SHP77 treated with DMSO at 0.1 percent for 48 hours (cell line): ENCODE measurements at places on chromosomes 16 and 17.

GRCh38 chr17:82315703-82316358 is 1.6 kb downstream of the CD7 start:
- DNase-seq: no peak

- DNase-seq: no peak
Observed at GRCh38 chr16:79647586-79647985, 47.0 kb upstream of the MAF start.

- no peak for DNase-seq
Observed at GRCh38 chr16:81786868-81787267, 7.8 kb downstream of the PLCG2 start.

DNA sequence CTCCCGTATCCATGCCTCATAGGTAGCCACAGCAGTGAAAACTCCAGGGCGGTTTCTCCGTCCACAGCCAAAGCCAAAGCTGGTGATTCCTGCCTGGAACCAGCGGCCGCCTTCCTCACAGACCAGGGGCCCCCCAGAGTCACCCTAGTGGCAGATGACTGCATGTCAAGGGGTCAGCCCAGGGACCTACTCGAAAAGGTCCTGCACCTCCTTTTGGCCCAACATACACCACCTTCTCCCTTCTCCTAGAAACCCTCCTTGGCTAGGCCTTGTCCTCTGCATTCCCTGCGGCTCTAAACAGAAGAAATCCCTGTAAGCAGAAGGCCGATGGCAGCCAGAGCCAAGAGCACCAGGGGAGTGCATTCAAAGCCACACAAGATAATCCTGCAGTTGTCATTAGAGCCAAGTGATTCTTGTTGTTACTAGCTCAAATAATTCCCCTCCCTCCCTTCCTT is 6.1 kb downstream of the PRSS36 start:
- no peak for DNase-seq

DNA sequence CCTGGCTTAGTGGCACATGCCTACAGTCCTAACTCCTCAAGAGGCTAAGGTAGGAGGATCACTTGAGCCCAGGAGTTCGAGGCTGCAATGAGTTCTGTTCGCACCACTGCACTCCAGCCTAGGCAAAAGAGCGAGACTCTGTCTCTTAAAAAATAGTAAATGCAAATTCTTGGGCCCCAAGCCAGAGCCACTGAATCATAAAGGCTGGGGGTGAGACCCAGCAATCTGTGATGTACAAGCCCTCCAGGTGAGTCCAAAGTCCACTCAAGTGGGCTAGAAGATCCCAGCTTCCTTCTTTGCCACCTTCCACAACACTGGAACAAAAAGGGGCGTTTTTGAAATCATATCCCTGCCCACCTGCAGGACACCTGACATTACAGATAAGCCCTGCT is 16.9 kb downstream of the TRIM25 start:
- DNase-seq: no peak

- no peak for DNase-seq
Observed at GRCh38 chr17:79978548-79978855, 57.2 kb downstream of the TBC1D16 start.

DNA sequence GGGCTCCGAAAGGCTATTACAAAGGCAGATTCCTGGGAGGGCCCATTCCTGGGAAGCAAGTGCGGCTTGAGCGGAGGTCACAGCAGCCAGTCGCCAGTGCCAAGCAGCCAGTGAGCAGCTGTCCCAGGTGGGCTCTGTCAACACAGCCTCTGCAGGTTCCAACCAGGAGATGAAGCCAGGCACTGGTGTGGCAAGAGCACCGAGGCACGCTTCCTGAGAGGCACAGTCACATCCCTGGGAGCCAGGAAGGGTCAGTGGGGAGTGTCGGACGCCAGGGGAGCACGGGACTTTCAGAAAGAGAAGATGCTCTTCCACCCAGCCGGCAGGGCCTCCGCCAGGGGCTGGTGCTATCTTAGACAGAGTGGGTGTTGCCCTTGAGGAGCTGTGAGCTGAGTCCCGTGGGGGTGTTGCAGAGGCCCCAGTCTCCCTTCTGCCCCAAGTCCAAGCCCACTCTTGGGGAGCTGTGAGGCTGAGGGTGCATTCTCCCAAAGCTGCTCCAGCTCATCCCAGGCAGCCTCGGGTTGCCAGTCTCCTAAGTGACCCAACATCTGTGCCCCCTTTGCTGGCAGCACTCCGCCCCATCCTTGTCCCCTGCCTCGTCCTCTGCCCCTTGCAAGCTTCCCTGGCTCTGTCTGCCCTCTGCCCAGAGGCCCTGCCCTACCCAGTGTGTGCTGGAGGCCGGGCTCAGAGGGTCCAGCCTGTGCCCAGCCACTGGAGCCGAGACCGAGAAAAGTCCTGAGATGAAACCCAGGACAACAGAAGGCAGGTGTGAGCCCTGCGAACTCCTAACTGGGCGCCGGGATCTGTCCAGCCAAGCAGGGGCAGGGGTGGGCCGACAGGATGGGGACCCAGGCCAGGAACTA is 6.6 kb downstream of the UBALD1 start:
- DNase-seq: no peak

- DNase-seq: no peak
Observed at GRCh38 chr16:59144326-59144725, 410.2 kb upstream of the GOT2 start.

GRCh38 chr16:67800338-67800926 is 5.9 kb downstream of the RANBP10 start:
- no peak for DNase-seq

- peak; percentile 26 for DNase-seq
Observed at GRCh38 chr16:13866073-13866472, 53.9 kb upstream of the ERCC4 start.

DNA sequence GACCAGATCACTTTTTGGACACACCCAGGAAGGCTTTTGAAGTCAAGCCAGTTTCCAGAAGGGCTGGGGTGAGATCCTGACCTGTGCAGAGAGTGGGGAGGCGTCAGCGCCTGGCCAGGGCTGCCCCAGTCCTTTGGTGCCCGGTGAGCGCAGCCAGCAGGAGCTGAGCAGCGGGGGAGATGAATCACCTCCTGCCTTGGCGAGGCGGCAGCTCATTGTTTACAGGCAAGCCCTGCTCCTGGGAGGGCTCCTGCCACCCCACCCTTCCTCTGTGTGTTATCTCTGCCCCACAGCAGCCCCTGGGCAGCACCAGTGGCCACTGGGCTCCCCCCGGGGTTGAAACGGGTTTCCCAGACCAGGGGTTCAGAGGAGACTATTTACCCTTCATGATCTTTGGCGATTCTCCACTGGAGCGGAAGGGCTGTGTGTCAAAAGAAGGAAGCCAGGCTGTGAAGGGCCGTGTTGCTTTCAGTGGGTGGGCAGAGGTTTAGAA is 14.1 kb upstream of the ITGB4 start:
- DNase-seq: no peak

DNA sequence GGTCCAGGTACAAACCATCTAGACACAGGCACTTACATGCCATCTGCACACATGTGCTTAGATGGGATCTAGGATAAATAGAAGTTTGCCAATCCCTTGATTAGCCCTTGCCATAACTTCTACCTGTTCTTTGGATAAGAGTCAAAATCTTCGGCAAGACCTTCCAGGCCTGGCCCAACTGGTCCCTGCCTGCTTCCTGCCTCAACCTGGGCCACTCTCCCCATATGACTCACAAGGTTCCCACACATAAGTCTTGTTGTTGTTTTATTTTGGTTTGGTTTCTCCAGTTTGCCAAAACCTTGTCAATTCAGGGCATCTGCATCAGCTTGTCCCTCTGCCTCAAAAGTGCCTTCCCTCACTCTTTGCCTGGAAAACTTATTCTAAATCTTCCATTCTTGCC is 95.3 kb upstream of the XYLT1 start:
- no peak for DNase-seq

- DNase-seq: no peak
Observed at GRCh38 chr16:11033629-11034420, 89.5 kb downstream of the CLEC16A start.

DNA sequence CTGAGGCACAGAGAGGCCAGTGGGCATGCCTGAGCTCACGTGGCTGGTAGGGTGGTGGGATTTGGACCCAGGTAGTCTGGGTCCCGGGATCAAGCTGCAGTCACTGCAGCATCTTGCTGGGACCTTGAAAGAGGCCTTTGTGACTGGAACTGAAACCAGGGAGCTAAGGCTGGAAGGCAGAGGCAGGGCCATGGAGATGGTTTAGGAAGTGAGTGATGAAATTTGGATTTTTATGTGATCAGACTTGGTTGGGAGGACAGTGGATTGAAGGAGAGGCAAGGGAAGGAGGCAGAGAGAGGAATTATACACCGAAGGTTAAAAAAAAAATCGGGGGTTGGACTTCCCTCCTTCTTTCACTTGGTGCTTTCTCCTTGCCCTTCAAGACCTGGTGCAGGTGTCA is 255.4 kb upstream of the CACNG5 start:
- DNase-seq: no peak

DNA sequence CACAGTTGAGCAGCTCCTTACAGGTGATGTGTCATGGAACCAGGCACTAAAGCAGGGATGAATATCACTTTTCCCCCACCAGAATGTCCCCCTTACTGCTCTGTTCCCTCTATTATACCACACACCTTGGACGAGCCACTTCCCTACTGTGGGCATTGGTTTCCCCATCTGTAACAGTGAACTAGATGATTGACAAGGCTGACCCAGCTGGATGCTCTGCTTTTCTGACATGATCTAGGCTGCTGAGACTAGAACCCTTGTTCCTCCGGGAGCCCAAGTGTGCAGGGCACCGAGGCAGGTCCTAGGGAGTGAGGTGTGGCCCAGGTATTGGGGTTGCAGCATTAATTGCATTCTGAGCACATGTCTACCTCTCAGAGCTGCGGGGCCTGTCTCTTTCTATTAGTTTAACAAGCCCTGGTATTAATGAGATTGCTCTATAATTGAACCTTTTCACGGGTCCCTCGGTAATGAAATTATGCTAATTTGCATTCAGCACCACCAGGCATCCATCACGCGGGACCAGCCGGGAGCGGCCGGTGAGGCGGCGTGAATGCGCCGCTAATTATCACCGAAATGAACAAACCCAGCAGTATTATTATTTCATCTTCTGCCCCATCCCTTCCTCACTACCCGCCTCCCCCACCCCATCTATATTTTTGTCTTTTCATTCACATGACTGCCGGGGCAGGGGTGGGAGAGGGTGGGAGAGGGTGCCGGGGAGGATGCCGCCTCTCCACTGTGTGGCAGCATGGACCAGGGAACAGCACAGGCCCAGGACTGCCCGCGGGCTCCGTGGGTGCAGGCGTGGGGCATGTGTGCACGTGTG is 121.1 kb downstream of the CYLD start:
- DNase-seq: no peak

GRCh38 chr16:56424791-56425438 is 430 bp downstream of the AMFR start:
- no peak for DNase-seq

- DNase-seq: no peak
Observed at GRCh38 chr17:33949100-33949499, 306.0 kb upstream of the CCL2 start.

GRCh38 chr17:79914813-79915740 is 75.8 kb upstream of the CBX4 start:
- no peak for DNase-seq

GRCh38 chr17:81416612-81417011 is 21.4 kb downstream of the BAHCC1 start:
- DNase-seq: peak; percentile 96

DNA sequence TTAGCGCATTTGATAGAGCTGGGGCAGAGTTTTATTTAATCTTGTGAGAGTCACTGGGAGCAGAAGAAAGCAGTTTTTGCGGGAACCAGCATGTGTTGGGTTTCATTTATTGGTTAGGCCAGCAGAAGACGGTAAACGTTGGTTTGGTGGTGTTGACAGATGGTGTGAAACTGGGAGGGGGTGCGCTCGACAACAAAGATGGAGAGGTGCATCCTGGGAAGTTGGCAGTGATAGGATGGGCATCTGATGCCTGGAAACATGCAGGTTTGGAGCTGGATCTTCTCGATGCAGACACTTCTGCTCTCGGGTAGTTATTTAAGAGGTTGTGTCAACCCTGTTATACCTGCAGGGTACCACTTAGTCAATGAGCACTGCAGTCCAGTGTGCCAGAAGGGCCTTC is 24.9 kb upstream of the CLEC18A start:
- no peak for DNase-seq

GRCh38 chr16:86044881-86045590 is 146.1 kb downstream of the IRF8 start:
- no peak for DNase-seq

- DNase-seq: no peak
Observed at GRCh38 chr17:11279776-11280344, 38.8 kb downstream of the SHISA6 start.

- DNase-seq: peak; percentile 13
Observed at GRCh38 chr17:37358098-37358829, 17.5 kb upstream of the C17orf78 start.

- DNase-seq: no peak
Observed at GRCh38 chr16:86685076-86685475, 106.7 kb downstream of the FOXL1 start.

- no peak for DNase-seq
Observed at GRCh38 chr16:72142476-72142875, 29.5 kb downstream of the PMFBP1 start.

- no peak for DNase-seq
Observed at GRCh38 chr17:83056583-83057396, 22.6 kb upstream of the METRNL start.

- no peak for DNase-seq
Observed at GRCh38 chr16:11405331-11406176, 60.3 kb downstream of the RMI2 start.

DNA sequence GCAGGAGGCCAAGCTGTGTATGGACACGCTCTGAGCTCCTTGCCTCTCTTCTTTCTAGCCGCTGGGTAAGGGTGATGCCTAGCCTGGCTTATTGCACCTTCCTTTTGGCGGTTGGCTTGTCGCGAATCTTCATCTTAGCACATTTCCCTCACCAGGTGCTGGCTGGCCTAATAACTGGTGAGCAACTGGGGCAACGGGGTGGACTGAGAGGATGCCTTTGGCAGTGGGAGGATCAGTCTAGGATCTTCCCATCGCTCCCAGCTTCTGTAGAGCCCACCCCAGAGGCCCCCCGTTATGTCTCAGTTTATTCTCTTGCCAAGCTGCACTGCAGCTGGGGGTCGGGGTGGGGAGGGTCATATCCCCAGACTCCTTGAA is 4.4 kb downstream of the G6PC3 start:
- no peak for DNase-seq
